Stimulated activated CD4-positive, alpha-beta T cell treated with anti-CD3 and anti-CD28 coated beads, TNF-alpha, amount 100 ng/mL, for 24 hours (primary cell): ENCODE measurements at places on chromosomes 1 and 21.

DNA sequence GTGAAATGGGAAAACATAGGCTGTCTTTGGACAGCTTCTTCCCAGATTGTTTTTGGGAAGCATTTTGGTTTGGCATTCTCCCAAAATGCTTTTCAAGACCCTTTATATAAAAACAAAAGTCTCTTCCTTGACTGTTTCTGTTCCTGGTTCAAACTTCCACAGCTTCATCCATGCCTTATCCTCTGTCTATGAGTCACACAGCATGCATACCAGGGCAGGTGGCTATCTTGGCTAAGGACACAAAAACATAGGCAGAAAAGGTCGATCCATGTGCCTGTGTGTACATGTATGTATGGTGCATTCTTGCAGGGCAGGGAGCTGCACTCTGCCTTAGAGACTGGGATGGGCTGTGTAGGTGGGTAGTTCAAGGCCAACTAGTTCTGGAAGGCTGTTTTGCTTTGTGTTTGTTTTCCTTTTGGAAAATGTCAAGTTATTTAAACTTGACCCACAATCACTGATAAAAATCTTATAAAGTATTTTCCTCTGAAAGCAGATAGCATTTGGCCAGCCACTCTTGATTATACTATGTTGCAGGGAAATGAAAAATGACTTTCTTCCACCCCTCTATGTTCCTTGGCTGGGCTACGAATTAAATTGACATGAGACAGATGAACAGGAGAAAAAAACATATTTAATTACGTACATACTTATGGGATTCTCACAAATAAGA is 437.0 kb downstream of the SIPA1L2 start:
- no peak for DNase-seq

GRCh38 chr1:147891088-147891487 is 11.5 kb upstream of the GJA8 start:
- DNase-seq, result no peak

DNA sequence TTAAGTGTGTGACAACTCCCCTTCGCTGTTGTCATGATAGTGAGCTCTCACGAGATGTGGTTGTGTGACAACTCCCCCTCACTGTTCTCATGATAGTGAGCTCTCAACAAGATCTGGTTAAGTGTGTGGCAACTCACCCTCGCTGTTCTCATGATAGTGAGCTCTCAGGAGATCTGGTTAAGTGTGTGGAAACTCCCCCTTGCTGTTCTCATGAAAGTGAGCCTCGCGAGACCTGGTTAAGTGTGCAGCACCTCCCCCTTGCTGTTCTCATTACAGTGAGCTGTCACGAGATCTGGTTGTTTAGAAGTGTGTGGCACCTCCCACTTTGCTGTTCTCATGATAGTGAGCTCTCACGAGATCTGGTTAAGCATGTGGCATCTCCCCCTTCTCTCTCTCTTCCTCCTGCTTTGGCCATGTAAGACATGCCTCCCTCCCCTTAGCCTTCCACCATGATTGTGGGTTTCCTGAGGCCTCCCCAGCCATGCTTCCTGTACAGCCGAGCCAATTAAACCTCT is 25.1 kb upstream of the LSS start:
- DNase-seq, result no peak

DNA sequence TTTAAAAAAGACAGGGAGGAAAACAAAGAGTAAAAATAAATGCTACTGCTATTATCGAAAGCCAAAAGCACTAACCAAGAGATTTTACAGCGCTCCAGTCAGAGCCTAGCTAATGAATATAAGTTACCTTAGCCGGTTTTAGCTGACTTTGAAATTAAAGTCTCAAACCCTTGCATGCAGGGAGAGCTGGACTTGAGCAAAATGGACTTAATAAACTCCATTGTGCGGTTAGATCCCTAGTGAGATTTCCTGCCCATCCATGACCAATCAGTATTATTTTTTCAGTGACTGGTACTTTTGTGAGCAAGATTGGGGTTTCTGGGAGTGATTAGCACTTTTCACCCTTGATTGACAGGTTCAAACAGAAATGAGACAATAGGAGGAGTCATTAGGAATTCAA is 333.4 kb upstream of the ADGRL2 start:
- DNase-seq, result no peak

- no peak for DNase-seq
These were observed 4.5 kb downstream of the PMVK start for GRCh38 chr1:154931940-154932487.

DNA sequence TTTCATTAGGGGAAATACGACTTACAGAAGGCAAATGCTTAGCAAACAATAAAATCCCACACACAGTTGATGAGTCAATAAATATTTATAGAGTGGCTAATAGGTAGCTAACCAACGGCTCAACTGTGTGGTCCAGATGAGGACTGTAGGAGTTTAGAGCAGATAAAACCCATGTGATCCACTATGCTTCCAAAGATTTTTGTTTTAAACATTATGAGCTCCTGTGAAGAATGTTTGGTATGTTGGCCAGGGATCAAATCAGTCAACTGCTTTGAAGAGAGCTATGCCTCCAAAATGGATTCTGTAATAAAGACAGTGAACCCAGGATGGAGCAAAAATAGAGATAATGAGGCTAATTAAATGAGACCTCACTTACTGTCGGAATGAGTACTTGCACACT is 72.3 kb upstream of the COL11A1 start:
- DNase-seq, result no peak

DNA sequence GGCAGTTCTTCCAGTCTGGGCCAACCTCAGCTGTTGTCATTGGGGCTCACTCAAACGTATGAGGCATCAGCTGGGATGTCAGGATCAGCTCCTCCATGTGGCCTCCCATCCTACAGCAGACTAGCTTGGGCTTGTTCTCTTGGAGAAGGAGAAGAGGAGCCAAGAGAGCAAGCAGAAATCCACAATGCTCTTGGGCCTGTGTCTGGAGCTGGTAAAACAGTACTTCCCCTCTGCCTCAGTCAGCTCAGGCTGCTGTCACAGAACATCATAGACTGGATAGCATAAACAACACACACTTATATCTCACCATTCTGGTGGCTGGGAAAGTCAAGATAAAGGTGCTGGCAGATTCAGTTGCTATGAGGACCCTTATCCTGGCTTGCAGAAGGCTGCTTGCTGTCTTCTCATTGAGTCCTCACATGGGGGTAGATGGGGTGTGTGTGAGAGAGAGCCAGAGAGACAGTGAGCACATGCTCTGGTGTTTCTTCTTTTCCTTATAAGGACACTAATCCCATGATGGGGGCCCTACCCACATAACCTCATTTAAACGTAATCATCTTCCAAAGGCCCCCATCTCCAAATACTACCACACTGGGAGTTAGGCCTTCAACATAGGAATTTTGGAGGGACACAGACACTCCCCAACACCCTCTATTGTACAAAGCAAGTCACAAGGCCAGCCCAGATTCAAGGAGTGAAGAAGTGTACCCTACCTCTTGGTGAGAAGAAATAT is 16.3 kb upstream of the DNAJC6 start:
- DNase-seq, result no peak
